ENCODE measurements at places on chromosomes 5 and 9.

- no peak for DNase-seq
Observed at GRCh38 chr5:53923961-53924360, 363.5 kb downstream of the NDUFS4 start.

GRCh38 chr5:69007726-69008368, 86.0 kb upstream of the SLC30A5 start:
- peak; percentile 20 for DNase-seq

GRCh38 chr9:137462986-137463930, 4.1 kb upstream of the NSMF start:
- no peak for DNase-seq

GRCh38 chr5:96133341-96134079, 171.9 kb upstream of the ELL2 start:
- no peak for DNase-seq

GRCh38 chr9:69264526-69264925, 60.5 kb upstream of the ENTREP1 start:
- DNase-seq = no peak

- no peak for DNase-seq
Observed at GRCh38 chr9:98158071-98158831, 34.2 kb downstream of the CORO2A start.

DNA sequence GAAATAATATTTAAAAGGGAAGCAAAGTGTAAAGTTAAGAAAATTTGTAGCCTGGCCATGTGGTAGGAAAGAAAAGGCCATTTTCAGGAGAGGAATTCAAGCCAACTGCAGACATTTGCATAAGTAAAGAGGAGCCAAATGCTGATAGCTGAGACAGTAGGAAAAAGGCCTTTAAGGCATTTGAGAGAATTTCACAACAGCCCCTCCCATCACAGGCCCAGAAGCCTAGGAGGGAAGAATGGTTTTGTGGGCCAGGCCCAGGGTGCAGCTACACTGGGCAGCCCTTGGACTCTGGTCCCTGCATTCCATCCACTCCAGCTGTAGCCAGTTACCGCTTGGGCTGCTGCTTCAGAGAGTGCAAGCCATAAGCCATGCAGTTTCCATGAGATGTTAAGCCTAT, 1556.8 kb downstream of the EFNA5 start:
- DNase-seq = no peak

- DNase-seq = peak; percentile 34
Observed at GRCh38 chr9:19946441-19947109, 157.7 kb upstream of the SLC24A2 start.

GRCh38 chr5:89908876-89909275, 500.7 kb downstream of the CETN3 start:
- DNase-seq = no peak

GRCh38 chr9:94650949-94651348, 11.6 kb upstream of the FBP1 start:
- DNase-seq = no peak

DNA sequence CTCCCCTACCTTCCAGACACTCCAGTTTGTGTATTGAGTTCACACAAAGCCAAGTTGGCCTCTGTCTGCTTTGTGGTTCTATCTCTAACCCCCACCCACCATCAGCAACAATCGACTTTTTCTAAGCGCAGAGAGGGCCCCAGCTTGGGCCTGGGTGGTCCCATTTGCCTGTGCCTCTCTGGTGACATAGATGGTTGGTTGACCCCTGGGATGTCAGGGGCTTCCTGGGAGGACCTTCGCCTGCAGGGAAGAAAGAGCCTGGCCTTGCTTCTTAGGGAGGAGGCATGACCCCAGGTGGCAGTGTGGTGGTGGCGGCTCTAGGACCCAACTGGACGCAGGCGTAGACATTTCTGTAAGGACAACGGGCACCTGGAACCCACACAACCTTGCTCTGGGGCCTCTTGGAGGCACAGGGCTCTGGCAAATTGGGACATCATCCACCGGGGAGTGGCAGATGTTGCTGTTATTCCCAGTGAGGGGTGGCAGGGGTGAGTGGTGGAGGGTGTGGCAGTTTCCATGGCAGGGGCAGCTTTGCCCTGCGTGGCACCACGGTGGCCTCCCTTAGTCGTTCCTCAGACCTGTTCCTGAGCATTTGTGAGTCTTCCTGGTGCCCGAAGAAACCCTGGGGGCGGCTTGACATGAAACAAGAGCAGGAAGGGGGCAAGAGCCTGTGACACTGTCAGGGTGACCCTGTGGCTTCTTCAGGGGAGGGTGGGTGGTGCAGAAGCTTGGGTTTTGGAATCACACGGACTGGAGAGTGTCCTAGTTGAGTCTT, 171.0 kb upstream of the IER5L start:
- no peak for DNase-seq

DNA sequence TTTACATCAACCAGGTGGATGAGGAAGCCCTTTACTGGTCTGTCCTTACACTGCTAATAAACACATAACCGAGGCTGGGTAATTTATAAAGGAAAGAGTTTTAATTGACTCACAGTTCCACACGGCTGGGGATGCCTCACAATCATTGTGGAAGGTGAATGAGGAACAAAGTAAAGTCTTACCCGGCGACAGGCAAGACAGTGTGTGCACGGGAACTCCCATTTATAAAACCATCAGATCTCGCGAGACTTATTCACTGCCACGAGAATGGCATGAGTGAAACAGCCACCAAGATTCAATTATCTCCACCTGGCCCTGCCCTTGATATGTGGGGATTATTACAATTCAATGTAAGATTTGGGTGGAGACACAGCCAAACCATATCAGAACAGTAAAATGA, 67.3 kb upstream of the GRAMD2B start:
- no peak for DNase-seq

- DNase-seq = no peak
Observed at GRCh38 chr9:745761-746380, 95.6 kb upstream of the DMRT1 start.

DNA sequence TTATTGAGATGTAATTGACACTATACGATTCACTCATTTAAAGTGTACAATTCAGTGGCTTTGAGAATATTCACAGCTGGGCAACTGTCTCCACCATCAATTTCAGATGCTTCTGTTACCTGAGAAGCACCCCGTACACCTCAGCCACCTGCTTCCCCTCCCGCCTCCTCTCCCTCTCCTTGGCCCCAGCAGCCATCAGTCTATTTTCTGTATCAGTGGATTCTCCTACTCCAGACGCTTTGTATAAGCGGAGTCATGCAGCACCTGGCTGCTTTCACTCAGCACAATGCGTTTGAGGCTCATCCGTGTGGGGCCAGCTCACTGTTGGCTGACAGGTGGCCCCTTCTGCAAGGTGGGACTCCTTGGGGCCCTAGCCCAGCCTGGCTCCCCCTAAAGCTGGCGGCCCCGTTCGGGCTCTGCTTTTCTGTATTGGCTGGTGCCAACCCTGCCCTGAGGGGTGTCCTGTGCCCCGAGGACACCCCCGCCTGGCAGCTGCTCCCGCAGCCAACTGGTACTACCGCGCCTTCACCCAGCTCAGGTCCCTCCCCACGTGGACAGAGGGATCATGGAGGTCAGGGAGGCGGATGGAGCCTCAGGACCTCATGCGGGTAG, 124.4 kb upstream of the COL5A1 start:
- no peak for DNase-seq

- no peak for DNase-seq
Observed at GRCh38 chr5:42064821-42065220, 139.7 kb downstream of the FBXO4 start.

DNA sequence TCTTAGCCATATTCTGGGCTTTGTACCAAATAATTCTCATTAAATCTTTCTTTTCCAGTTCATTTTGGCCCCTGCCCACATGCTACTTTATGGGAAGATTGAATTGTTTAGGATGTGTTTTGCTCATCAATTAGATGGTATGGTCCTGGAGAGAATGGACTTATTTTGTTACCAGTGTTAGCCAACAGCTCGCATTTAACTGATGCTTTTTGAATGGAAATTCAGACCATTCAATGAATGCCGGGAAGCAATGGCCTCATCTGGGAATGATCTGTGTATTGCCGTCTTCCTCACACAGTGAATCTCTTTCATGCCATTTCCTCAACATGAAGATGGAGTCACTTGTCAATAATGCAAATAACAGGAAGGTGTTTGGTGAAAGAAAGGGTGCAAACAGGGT, 370.6 kb upstream of the PIK3R1 start:
- no peak for DNase-seq

DNA sequence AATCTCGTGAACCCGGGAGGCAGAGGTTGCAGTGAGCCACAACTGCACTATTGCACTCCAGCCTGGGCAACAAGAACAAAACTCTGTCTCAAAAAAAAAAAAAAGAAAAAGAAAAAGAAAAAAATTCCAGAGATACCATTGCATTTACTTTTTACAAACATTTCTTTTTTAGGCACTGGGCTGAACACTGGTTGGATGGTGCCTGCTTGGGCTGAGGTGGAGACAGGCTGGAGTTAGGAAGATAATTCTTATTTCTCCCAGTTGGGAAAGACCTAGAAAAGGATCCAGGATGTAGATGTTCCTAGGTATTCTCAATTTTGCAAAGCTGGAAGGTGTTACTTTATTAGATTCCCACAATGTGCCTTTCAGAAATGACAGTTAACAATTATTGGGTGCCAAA, 49.9 kb upstream of the JMY start:
- DNase-seq = no peak
